NCI-H510A (cell line): ENCODE measurements at places on chromosomes 4 and X.

GRCh38 chrX:155314260-155314659 lies 20.2 kb downstream of the CLIC2 start:
- DNase-seq, result no peak

- DNase-seq, result no peak
These were observed 53.2 kb upstream of the ABCG2 start for GRCh38 chr4:88211473-88212252.

GRCh38 chr4:157591245-157591644 lies 370.7 kb downstream of the GRIA2 start:
- DNase-seq, result no peak

DNA sequence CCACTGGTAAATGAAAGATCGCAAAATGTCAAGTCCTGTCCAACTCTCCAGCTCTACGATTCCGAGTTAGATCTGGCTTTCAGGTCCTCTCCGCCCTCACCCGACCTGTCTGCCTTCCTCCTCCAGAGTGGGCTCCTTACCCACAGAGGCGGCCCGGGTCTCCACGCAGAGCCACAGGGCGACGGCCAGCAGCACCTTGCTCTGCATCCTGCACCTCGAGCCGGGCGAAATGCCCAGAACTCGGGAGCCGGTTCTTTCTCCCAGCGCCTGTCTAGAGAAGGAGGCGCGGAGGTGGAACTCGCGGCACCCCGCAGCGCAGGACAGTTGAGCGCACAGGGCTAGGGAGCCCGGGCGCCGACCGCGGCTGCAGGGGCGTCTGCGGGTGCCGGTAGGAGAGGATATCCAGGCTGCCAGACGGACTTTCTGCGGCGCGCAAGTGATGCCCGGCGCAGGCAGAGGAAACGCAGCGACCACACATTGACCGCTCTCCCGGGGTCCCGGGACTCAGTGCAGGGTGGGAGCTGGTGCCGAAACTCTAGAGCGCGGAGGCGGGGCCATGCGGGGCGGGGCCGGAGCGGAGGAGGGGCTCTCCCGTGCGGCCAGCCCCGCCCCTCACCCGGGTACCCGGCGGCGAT lies at the start of gene KDR:
Gene KDR, minus strand, starts transcription at position 509 of the 635 bp plus-strand sequence. Its CDS starts 302 bp downstream, at position 207.
- DNase-seq, result peak; percentile 37

DNA sequence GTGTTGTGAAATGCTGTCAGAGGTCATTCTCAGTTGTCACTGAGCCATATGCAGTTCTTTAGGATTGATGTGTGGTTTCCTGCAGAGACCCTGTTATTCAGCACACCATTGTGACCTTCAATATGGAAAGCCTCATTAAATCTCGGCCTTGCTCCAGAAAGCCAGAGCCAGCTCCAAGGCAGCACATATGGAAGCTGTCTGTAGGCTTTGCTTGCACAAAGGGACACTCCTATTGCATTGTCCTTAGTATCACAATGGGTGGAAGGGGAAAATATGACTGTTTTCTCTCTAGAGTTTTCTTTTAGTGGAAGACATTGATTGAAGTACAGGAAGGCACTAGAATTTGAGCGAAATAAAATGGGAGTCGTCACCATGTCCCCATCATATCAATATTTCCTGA lies 179.0 kb downstream of the CEP135 start:
- no peak for DNase-seq

DNA sequence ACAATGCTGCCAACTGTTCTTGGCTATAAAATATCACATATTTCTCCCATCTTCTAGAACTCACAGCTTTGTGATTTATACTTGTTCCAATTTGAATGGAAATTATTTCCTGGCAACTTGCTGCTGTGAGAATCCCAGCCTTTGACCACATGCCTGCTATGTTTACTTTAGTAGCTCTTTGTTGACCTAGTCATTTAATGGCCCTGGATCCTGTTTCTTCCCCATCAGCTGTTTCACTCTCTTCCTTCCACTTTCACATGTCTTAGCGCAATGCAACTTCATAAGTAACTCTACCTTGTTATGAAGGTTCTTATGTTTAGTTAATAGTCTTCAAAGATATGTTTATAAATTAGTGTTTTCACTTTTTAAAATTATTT lies 1973.6 kb upstream of the AGA start:
- peak; percentile 7 for DNase-seq

- no peak for DNase-seq
These were observed 2.7 kb upstream of the PIR start for GRCh38 chrX:15495801-15496200.

GRCh38 chr4:37802068-37802666 lies 24.3 kb upstream of the PGM2 start:
- peak; percentile 41 for DNase-seq

DNA sequence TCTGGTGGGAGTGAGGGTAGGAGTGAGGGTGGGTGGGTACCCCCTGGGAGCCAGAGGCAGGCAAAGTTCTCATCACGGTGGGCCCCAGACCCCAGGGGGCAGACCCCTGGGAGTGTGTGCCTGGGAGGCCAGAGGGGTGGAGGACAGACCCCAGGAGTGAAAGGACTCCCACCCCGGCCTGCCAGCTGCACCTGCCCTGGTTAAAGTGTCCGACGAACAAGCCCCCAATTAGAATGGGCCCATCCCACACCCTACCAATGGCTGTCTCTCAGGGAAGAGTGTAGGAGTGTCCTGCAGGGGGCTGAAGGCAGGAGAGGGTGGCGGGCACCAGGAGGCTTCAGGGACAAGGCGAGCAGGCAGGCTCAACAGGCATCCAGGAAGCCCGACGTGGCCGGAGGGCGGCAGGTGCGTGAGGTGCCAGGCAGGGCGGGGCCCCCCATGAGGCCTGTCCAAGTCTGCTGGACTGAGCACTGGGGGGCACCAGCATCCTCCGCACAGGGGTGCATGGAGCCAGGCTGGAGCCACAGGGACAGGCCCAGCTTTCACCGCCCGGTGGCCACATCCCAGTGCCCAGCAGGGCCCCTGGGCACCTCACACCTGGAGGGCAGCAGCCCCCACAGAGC lies 8.7 kb downstream of the PDE6B start:
- no peak for DNase-seq

DNA sequence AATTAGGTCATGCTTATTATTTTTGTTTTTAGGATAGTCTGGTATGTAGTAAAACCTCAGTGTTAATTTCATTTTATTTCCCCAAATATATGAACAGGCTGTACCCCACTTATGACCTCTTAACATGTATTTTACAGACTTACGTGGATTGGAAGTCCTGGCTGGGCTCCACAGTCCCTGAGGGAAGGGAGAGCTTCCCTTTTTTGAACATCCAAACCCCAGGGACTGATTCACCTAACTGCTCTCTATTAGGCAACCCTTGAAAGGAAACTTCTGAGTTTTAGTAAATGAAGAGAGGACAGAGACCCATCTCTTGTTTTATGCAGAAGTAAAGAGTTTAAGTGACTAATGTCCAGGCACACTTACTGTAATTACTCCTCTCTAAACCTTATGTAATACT lies 233.1 kb upstream of the SPRY1 start:
- no peak for DNase-seq
